IPS DF 19.7 (cell line): ENCODE measurements at places on chromosomes 7 and 10.

DNA sequence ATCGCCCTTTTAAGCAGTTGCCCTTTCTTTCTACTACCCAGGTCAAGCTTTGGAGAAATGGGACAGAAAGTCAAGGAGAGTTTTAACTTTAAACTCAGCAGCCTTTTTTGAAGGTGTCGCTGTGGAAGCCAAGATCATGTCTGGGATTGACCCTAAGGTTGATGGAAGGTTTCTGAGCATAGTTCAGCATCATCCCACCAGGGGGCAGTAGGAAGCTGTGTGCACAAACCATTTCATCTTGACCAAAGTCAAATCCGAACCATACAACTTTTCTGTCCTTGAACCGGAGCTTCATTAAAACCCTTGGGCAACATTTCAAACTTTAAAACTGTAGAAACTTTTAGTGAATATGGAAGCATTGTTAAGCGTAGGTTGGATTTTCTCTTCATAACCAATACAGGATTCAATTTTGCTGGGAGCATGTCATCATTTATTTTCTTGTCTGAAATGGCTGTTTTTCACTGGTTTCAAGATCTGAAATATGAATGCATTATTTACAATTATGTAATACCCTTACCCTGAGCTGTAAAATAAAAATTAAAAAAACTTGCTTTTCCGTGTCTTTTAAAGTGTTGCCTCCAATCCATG lies 214.4 kb upstream of the KIAA1217 start:
- DNase-seq, result no peak

GRCh38 chr7:9981742-9982349 lies 991.8 kb upstream of the PHF14 start:
- DNase-seq, result no peak

DNA sequence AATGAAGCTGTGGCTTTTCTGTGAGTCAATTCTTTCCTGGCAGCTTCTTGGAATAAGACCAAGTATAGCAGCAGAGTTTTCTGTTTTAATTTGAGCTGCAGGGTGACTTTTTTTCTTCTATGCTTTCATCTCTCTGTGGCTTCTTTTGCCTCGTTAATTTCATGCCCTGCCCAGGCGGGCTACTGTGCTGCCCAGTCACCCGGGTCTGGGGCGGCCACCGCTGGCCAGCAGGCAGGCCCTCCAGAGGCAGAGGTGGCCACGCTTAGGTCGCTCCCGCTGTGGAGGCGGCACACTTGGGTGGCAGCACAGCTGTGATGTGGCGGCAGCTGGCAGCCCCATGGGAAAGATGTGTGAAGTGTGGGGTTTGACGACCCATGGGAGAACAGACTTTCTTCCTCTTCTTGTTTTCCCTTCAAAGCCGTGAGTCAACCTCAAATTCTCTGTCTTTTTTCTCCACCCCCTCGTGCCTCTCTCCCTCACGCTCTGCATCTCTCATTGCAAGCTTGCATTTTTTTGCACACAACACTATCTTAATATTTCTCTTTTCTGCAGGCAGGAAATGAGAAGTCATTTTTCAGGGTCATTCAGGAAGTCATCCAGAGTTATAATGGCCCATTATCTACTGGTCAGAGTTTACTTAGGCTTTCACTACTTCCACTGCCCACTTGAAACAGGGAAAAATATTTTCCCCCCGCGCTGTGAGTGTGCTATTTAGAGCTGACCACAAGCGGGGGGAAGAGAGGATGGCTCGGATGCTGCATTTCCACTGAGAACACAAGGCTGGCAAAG lies 67.8 kb downstream of the EGFR start:
- no peak for DNase-seq

- DNase-seq, result no peak
Observed at GRCh38 chr7:28609608-28610007, 197.3 kb downstream of the CREB5 start.

GRCh38 chr7:35971133-35971891 lies 170.5 kb downstream of the SEPTIN7 start:
- DNase-seq, result no peak

GRCh38 chr7:91267171-91267955 lies 3.1 kb downstream of the FZD1 start:
- DNase-seq, result no peak

- no peak for DNase-seq
Observed at GRCh38 chr7:99588868-99589267, 9.2 kb upstream of the TMEM225B start.

DNA sequence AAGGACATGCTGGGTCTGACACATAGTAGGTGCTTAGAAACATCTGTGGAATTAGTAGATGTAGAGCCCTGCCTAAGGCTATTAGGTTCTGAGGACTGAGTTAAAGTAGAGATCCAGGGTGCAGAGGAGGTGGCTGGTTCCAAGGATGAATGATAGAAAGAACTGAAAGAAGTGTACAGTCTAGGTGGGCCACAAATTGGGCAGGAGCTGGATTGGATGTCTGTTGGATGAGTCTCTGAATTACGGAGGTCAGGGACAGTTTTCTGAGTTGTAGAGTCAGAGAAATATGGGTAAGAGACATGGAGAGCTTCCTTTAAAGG lies 2.0 kb upstream of the SAMD8 start:
- DNase-seq, result no peak

DNA sequence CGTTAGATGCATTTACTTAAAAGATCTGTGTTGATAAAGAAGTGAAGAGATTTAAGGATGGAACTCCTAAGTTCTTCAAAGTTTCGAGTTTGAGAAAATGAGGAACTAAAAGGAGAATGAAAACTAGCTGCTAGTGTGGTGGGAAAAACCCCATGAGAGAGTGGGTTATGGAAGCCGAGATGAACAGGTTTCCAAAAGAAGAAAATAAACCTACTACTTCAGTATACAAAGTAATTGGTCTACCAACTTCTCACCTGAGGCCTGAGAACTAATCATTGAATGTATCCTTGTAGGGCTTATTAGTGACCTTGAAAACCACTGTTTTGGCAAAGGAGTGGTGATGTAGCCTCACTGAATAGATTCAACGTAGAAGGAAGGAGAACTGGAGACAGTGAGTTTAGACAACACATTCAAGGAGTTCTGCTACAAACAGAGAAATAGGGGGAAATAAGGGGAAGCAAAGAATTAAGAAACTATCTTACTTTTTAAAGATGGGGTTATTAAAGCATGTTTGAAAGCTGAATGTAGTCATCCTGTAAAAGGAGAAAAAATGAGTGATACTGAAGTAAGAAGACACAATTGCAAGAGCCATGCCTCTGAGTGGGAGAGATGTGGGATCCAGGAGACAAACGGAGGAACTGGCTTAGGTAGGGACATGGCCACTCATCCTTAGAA lies 50.8 kb downstream of the CH25H start:
- DNase-seq, result no peak

DNA sequence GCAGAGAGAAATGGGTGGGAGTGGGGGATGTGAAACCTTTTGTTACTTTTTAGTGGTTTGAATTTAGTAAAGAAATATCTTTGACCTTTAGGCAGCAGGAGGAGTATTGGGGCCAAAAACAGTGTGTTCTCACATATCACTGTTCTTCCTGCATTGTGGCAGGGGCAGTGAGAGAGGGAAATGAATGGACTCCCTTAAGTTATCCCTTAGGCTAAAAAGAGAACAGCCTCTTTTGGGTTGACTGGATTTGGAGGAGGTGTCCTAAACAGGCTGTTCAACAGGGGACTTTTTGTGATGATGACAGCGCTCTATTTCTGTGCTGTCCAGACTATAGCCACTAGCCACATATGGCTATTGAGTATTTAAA lies 22.3 kb downstream of the ZNF775 start:
- no peak for DNase-seq

DNA sequence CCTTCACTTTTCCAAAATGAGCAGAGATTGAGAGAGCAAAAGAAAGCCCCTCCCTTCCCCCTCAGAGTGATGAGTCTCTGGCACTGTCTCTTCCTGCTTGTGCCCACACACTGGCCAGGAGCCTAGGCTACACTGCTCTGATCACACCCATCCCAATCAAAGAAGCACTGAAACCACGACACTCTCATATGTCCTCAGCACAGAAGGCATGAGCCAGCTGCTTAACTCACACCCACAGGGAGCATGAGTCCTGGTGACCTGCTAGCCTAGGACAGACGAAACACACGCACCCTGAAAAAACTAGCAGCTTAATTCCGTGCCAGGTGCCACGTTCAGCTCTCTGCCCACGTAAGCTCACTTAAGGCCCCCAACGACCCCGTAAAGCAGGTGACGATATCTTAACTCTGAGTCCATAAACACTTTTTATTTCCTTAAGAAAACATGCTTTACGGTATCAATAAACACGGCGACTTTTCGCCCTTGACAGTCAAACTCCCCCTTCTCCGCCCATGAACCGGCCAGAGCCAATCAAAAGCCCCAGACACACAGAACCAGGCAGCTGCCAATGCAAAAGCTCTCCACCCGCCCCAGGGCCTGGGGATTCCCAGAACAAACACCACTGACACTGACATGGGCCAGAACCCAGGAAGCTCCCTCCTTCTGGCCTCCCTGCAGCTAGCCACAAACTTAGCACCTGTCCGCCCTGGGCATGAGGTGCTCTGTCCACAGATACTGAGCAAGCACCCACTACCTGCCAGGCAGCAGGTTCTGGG lies 69.0 kb downstream of the TNRC18 start:
- DNase-seq, result no peak

- no peak for DNase-seq
Observed at GRCh38 chr10:89916468-89917215, 215.3 kb downstream of the KIF20B start.

DNA sequence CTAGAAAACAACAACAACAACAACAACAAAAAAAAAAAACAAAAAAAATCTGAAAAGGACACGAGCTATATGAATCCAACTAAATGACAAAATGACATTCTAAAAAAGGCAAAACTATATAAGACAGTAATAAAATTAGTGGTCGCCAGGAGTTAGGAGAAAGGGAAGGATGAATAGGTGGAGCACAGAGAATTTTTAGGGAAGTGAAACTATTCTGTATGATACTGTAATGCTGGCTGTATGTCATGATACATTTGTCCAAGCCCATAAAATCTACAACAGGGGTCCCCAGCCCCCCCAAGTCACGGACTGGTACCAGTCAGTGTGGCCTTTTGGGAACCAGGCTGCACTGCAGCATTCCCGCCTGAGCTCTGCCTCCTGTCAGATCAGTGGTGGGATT lies 2.8 kb upstream of the PUS7 start:
- DNase-seq, result no peak

DNA sequence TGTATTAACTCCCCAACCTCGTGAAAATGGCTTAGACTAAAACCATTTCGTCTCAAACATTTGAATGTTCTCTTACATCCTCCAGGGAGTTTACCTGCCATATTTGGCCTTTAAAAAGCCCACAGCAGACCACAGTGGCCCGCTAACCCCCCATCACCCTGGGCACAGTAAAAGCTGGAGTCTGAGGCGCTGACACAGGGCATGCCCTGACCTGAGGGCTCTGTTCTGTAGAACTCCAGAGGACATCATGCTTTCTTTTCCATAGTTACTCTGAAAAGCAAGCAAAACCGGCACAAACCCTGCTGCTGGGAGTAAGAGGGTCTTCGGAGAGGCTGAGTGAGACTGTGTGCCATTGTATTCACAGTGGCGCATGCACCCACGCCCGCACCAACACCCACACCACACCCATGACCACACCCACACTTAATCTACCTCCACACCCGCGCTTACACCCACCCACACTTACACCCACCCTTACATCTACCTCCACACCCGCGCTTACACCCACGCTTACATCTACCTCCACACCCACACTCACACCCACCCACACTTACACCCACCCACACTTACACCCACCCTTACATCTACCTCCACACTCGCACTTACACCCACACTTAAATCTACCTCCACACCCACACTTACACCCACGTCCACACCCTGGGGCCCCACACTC lies 32.1 kb downstream of the LRRC27 start:
- DNase-seq, result no peak

DNA sequence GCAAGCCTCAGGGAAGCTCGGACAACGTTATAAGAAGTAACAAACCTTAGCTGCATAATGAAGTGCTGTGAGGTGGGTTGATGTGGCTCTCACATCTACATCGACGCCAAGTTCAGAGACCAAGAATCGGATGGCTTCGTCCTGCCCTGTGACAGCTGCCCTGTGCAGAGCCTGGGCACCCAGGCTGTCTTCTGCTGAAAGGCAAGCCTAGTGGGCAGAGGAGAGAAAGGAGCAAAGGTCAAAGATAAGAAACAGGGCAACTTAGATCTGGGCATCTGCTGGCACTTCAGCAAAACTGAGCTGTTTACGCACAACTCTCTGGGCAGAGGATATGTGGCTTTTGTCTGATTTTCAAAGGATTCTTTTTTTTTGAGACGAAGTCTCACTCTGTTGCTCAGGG lies 6.7 kb downstream of the ANKRD16 start:
- DNase-seq, result no peak

GRCh38 chr10:111944331-111944730 lies 239.2 kb downstream of the GPAM start:
- no peak for DNase-seq

GRCh38 chr7:1645071-1645409 lies 25.0 kb upstream of the ELFN1 start:
- no peak for DNase-seq

DNA sequence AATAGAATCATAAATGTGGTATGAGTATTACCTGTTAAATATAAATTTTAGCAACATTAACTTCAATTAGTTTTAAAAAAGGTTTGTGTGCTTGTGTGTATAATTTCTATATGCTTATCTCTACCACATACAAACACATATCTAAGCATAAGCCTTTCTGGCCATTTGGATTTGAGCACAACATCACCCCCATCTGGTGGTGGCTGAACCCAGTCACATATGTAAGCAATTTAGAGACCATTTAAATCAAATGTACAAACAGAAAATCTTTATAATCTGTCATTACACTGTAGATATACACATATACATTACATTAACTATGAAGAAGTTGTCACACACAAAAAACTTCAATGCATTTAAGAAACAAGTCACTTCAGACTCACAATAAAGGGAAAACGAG lies 31.7 kb downstream of the GPR22 start:
- DNase-seq, result no peak

DNA sequence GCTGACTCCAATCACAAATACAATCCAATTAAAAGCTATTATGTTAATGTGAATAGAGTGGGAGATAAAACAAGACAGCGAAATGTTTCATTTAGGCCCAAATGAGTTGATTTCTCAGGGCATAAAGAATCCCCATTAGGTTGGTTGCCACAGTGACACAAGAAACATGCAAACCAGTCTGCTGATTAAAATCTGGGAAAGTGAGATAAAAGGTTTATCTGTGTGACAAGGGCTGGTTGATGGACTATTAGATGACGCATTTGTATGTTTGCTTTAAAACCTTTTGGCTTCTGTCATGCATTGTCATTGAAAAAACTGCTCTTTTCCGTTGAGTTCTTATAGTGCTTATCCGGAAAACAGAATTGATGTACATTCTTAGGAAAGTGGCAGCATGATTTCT lies 658.2 kb downstream of the GATA3 start:
- DNase-seq, result no peak

GRCh38 chr7:42104231-42104630 lies 132.8 kb downstream of the GLI3 start:
- DNase-seq, result no peak

GRCh38 chr10:126063353-126063791 lies 167.0 kb downstream of the FANK1 start:
- DNase-seq, result no peak

- no peak for DNase-seq
Observed at GRCh38 chr7:96097835-96098234, 224.1 kb downstream of the SLC25A13 start.

- no peak for DNase-seq
Observed at GRCh38 chr7:108293149-108293612, 163.0 kb upstream of the LAMB4 start.
